Right lobe of liver (tissue), 6 donors: ENCODE measurements at places on chromosomes 2 and 18. TPM values are rescaled to one million over a fixed set of nuclear protein-coding genes. Genes with fewer than 3 reads are reported as not detected.

ALK gene
- total RNA-seq: not detected

- H3K4me1 ChIP-seq: peaks cover 22% of the 10 kb centered on the region
- H3K27ac ChIP-seq: peak overlapping the region; percentile 56
- no peaks in the 10 kb centered on the region for H3K36me3 ChIP-seq
- no peaks in the 10 kb centered on the region for H3K27me3 ChIP-seq
- H3K4me3 ChIP-seq: no peak overlapping the region
- no peak for DNase-seq
These were observed 243.4 kb upstream of the ID2 start for GRCh38 chr2:8438476-8438875.

SFT2D3 gene
- total RNA-seq: 3.2 TPM

DNA sequence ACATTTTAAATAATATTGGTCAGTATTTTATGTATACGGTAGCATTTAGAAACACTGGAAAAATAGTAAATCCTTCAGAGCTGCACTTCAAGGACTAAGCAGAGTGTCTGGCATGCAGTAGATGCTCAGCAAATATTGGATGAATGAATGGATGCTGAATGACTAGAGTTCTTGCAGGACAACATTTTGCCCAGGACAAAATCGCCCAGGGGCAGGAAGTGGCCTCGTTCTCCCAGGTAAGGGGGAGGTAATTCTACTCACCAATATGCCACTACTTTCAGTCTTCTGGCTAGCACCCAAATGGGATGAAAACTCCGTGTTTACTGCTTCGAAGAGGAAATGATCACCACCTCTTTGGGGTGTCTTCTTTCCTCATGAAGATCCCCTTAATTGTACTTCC lies 4.0 kb upstream of the DGUOK start:
- no peak overlapping the region for H3K4me3 ChIP-seq
- H3K27ac ChIP-seq: no peak overlapping the region
- no peaks in the 10 kb centered on the region for H3K27me3 ChIP-seq

DNA sequence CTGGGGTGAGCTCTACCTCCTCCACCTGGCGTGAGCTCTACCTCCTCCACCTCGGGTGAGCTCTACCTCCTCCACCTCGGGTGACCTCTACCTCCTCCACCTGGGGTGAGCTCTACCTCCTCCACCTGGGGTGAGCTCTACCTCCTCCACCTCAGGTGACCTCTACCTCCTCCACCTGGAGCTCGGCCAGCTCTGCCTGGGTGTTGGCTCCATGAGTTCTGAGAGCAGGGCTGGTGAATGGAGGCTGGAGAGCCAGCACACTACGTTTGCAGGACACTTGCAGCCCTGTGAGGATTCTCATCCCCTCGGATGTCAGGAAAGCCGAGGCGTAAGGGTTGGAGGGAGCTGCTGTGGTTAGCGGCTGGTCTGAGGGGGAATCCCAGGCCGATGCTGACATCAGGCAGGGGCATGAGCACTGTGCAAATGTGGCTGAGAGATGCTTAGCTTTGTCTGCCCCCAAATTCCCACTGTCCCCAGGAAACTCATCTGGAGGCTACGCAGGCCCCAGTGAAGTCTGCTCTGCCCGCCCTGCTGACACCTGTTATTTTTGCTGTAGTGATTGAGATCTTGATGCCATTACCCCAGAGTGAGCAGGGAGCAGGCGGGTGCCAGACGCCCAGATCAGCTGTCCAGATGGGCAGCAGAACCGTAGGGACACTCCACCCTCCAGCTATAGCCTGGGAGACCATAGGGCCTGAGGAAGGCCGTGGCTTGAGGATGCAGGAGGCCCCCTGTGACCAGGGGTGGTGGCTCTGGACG lies 3.3 kb downstream of the CROCC2 start:
- no peaks in the 10 kb centered on the region for H3K36me3 ChIP-seq
- no peak overlapping the region for H3K27ac ChIP-seq
- no peak overlapping the region for H3K4me3 ChIP-seq
- DNase-seq: no peak
- no peaks in the 10 kb centered on the region for H3K4me1 ChIP-seq

RESP18 gene
- not detected for total RNA-seq

DNA sequence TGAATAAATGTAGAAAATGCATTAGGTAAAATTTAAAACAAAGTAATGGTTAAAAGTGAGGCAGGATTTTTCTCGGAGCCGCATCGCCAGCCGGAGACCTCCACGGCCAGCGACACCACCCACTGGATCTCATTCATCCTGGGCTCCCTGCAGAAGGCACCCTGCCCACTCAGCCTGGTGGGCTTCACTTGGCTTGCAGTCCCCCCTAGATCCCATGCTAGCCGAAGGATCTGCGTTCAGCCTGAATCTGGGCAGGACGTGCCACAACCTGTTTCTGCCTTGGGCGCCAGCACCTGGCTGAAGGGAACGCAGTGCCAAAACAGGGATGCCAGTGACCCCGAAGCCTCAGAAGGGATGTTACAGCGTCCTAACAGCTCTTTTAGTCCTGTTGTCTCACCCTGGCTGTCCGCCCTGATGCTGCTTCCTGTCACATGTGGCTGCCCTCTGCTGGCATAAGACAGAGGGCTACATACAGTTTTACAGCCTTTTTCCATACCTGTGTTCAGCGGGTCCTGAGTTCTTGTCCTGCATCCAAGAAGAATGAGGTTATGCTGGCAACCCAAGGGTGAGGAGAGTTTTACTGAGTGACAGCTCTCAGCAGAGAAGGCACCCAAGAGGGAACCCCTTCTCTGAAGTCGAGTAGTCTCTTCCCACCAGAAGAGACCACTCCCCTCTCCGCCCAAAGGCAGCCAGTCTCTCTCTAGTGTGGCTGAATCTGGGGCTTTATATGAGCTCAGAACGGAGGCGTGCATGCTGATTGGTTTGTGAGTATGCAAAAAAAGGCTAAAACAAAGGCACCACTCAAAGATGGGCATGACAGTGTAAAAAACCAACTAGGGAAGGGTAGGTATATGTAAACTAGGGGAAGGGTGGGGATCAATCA lies 173.1 kb upstream of the GYPC start:
- no peak overlapping the region for H3K4me3 ChIP-seq
- no peak overlapping the region for H3K27ac ChIP-seq
- no peaks in the 10 kb centered on the region for H3K4me1 ChIP-seq
- no peaks in the 10 kb centered on the region for H3K36me3 ChIP-seq
- DNase-seq: no peak

GRCh38 chr2:108805782-108806181 lies 19.2 kb downstream of the CCDC138 start:
- H3K27me3 ChIP-seq: no peaks in the 10 kb centered on the region
- H3K27ac ChIP-seq: peak overlapping the region; percentile 19
- H3K4me1 ChIP-seq: no peaks in the 10 kb centered on the region

NEU4 gene
- 78.3 TPM for total RNA-seq

ALPI gene
- total RNA-seq: not detected

DNA sequence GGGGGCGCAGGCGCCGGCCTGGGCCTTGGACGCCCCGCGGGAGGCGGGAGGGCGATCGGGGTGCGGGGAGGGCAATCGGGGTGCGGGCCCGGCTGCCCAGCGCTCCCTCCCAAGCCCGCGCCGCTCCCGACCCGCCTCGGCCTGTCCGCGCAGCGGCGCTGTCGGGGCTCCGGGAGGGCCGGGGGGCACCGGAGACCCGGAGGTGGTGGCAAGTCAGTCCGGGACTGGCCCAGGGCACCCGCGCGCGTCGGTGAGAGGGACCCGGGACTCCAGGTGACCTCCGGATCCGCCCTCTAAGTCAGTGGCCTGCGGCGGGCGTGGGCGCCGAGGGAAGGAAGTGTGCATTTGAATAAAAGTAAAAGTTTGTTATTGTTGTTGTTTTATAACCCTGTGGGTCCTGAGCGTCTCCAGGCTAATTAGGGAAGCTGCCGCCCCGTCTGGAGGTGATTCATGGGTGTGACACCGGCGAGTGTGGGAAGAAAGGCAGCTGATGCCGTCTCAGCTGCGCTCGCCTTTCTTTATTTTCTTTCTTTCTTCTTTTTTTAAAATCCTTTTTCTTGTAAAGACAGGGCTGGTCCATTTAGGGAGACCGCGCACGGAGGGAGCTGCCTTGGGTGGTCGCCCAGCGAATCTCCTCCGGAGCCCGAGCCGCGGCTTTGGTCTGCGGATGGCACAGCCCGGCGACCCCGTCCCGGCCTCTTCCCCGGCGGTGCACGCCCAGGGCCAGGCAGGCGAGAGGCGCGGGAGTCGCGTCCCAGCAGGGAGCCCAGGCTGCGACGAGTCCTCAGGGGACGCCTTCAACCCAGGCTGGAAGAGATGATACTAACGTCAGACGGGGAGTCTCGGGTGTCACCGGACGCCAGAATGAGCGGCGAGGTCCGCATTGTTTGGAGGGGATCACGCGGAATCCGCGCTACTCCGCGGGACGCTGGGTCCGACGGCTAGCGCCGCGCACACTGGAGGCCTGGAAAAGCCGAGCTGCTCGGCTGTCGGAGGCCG lies 627 bp upstream of the CRACDL start:
- no peak for DNase-seq
- no peaks in the 10 kb centered on the region for H3K27me3 ChIP-seq
- no peaks in the 10 kb centered on the region for H3K36me3 ChIP-seq

DNA sequence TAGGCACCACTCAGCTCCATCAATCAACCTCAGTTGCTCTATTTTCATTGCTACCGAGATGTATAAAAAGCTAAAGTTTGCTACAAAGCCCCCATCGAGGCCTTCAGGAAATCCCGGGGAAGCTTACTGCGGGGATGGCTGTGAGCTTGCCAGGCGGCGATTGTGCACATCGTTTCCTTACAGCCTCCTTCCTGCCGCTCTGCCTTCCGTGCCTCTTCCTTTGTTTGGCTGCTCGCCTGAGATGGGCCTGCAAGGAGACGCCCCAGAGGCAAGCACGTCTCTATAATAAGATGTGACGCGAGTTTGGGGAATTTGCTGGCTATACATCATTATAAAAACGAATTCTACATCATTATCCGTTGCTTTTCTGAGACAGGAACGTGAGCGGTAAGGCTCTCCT lies 41.6 kb downstream of the DHRS9 start:
- no peaks in the 10 kb centered on the region for H3K4me1 ChIP-seq
- DNase-seq: no peak
- H3K36me3 ChIP-seq: no peaks in the 10 kb centered on the region
- H3K4me3 ChIP-seq: no peak overlapping the region

- no peaks in the 10 kb centered on the region for H3K4me1 ChIP-seq
- no peaks in the 10 kb centered on the region for H3K27me3 ChIP-seq
- no peaks in the 10 kb centered on the region for H3K36me3 ChIP-seq
These were observed 6.9 kb downstream of the ATP6V1B1 start for GRCh38 chr2:70942396-70943204.

DNA sequence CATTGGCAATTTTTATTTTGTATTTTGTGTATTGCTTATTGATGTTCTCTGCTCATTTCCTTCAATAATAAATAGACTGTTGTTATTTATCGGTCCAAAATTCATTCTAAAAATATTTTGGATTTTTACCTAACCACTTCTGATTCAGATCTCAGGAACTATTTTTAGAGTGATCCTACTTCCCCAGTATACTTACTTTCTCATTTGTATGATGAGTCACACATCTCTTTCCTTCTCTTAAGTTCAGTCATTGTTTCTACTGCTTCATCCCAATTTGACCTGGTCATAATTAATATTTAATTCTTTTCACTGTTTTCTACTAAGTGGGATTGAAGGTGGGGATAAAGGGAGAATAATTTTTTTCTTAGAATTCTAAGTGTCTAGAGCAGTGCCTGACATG lies 75.1 kb downstream of the AGPS start:
- no peak for DNase-seq
- no peak overlapping the region for H3K27ac ChIP-seq
- H3K4me1 ChIP-seq: no peaks in the 10 kb centered on the region
- no peaks in the 10 kb centered on the region for H3K27me3 ChIP-seq

ETAA1 gene
- 8.0 TPM for total RNA-seq

DNA sequence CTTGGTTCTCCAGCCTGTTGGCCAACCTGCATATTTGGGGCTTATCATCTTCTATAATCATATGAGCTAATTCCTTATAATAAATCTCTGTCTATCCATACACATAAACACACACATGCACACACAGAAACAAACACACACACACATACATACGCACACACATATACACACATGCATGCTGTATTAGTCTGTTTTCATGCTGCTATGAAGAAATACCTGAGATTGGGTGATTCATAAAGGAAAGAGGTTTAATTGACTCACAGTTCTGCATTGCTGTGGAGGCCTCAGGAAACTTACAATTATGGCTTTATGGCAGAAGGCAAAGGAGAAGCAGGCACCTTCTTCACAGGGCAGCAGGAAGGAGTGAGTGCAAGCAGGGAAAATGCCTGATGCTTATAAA lies 707.4 kb upstream of the CDH2 start:
- H3K27ac ChIP-seq: no peak overlapping the region
- H3K4me1 ChIP-seq: no peaks in the 10 kb centered on the region
- no peaks in the 10 kb centered on the region for H3K36me3 ChIP-seq
- DNase-seq: no peak
- H3K4me3 ChIP-seq: no peak overlapping the region
- no peaks in the 10 kb centered on the region for H3K27me3 ChIP-seq

GRCh38 chr2:47490406-47490805 lies 87.5 kb downstream of the MSH2 start:
- no peak for DNase-seq
- H3K27ac ChIP-seq: no peak overlapping the region
- no peaks in the 10 kb centered on the region for H3K27me3 ChIP-seq
- no peaks in the 10 kb centered on the region for H3K4me1 ChIP-seq

LHCGR gene
- total RNA-seq: not detected
